T47D (cell line): ENCODE measurements at places on chromosomes 16 and 17.
A peak's percentile ranks its signal among the peaks of the same experiment; 100 is the strongest.

- DNase-seq = no peak
Measured at GRCh38 chr17:30357476-30357875, 21.3 kb upstream of the CPD start.

DNA sequence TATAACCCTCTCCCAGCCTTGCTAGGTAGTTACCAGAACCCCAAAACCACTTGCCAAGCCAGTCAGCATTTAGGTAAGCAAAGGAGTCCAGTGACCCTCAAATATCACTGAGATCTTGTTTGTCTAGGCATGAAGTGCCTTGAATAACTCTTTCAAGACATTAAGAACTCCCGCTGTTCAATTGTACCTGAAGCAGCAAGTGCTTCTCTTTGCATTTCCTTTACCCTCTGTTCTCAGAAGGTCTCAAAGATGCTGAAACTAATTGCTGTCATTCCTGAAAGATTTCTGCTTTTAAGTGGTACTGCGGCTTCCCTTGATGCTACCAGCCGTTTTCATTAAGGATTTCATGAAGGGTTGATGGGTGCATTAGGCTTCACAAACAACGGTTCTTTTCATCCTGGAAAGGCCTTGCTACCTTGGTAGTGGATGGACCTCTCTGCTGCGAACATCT is 142.7 kb downstream of the PITPNC1 start:
- DNase-seq = peak; percentile 59

- DNase-seq = peak; percentile 26
Measured at GRCh38 chr17:7912927-7913524, 3.1 kb downstream of the RNF227 start.

DNA sequence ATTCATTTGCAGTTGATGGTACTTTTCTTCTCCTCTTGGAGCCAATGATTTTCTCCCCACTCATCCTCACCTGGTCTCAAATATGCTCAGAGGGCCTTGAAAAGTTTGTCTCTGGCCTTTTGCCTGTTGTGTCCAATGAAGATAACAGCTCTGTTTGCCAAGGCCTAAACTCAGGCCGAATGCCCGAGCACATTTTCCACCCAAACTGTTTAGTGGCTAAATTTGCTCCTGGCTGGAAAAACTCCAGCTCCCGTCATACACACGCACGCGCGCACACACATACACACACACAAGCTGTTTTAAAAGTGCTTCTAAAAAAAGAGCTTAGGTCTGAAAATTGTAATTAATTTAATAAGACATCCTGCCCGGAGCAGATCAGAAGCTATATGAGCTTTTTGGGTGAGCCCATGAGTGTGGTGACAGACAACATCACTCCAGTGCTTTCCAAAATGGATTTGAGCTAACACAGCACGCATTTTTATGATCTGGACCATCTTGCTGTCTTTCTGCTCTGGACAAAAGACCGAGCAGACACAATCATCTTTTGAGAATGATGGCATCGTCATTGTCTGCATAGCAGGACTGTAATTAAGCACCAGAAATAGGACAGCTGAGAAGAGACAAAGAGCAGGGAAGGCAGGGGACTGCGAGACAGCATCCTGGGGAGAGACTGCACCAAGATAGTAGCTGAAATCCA is 48.9 kb downstream of the IRX6 start:
- no peak for DNase-seq

DNA sequence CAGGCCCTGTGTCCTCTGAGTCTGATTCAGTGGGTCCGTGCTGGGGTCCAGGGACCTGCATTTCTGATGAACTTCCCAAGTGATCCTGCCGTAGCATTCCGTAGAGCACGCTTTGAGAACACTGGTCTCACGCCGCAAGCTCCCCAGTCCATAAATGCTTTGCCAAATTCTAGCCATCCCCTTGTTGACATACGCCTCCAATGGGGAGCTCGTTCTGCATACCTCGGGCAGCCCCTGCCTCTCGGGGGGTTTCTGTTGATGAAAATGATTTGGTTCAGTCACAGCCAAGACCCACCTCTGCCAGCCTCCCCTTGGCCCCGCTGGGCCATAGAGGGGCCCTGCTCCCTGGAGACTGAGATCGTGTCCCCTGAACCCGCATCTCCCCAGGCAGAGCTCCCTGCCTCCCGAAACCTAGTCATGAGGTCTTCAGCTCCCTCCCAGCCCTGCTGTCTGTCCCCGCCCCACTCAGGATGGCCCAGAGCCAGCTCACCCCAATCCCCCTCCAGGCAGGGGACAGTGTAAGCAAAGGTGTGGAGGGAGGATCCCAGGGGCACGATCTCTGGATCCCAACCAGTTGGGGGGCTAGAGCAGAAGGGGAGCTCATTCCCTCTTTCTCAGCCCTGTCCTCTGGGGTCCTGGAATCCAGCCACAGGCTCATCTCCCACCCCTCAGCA is 16.2 kb upstream of the SPNS2 start:
- DNase-seq = no peak

- DNase-seq = no peak
Measured at GRCh38 chr16:14566599-14566998, 63.5 kb downstream of the PARN start.

- no peak for DNase-seq
Measured at GRCh38 chr17:20114466-20114865, 105.3 kb downstream of the SPECC1 start.
